ENCODE measurements at places on chromosomes 5 and 9.
A peak's percentile ranks its signal among the peaks of the same experiment; 100 is the strongest.

- no peak for DNase-seq
Observed at GRCh38 chr5:149206524-149207141, 65.0 kb upstream of the AFAP1L1 start.

DNA sequence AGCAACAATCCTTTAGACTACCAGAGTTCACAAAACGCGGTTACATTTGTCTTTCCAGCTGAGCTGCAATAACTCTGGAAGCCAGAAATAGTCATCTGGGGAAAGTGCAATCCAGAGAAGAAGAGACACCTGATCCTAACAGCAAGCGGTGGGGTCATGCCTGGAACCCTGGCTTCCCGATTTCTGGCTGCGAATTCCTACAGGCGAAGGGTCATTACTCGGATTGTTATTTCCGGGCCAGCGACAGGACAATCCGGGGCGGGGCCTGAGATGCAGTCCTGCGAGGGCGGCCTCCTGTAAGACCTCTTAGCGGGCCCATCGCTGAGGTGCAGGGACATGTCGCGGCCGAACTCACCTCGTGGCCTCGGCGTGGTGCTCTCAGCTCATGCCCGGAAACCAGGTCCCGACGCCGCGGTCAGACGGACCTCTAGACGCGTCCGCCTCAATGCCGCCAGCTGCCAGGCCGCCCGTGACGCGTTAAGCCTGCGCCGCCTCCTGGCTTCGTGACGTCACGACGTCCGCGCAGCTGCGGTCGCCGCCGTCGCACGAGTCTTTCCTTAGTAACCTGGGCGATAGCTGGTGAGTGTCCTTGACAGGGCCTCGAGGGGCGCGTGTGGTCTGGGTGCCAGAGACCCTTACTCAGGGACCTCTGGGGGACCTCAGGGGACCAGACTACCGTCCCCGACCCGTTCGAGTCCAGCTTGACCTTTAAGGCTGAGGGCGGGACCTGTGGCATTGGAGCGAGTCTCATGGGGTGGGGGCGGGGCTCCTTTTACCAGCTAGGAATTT, at the start of the genes MRRF and RBM18:
TSS of gene MRRF (plus strand) at position 523 of the 789 bp plus-strand sequence. CDS start 6,010 bp downstream, outside the sequence.
TSS of gene RBM18 (minus strand) at position 481 of the 789 bp plus-strand sequence. CDS start 3,348 bp downstream, outside the sequence.
- peak; percentile 94 for DNase-seq

DNA sequence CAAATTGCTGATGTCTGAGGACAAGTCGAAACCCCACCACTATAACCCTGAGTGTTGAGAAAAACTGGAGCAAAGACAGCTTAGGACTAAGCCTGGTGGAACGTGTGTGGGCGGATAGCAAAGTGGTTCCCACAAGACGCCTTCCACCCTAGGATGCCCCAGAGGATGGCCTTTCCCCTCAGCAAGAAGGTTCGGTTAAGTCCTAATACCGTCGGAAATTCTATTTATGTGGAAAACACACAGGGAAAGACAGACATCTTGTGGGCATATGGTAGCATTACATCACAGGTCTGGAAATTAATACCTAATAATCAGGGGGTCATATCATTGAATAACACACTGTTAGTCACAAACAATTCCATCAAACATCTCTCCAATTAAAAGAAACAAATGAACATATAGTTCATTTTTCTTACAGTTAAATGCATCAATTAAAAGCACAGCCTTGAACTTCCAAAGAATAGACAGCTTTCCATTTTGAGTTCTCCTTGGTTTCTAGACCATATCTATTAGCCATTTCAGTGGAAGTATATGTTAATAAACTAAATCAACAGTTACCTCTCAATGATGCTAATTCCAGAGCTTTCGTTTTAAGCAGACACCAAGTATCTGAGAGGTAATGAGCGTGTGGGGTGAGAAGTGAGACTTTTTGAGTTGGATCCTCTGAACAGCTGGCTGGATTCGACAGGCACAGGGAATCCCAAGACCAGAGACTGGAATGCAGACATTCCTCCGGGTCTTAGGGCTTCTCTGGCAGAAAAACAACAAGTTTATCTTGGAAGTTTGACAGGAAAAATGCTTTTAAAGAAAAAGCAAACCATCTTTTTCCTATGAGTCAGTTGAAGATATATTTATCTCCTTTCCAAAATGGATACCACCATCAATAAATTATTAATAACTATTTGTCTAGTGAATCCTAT, 2.9 kb upstream of the ICE1 start:
- peak; percentile 35 for DNase-seq

DNA sequence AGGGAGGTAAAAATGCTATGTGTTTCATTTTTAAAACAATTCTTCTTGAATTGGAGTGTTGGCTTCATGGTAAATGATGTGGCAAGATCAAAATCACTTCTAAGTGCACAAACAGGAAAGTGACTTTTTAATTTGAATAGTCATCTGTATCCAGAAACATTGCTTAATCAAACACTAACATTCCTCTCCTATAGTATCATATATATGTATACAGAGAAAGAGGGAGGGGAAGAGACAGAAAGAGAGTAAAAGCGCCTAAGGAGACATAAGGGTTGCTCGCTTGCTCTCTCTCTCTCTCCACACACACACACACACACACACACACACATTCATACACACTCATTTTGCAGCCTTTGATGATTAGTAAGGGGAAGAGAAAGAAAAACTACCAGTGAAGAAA, 95.4 kb upstream of the PRDM9 start:
- DNase-seq, result no peak

DNA sequence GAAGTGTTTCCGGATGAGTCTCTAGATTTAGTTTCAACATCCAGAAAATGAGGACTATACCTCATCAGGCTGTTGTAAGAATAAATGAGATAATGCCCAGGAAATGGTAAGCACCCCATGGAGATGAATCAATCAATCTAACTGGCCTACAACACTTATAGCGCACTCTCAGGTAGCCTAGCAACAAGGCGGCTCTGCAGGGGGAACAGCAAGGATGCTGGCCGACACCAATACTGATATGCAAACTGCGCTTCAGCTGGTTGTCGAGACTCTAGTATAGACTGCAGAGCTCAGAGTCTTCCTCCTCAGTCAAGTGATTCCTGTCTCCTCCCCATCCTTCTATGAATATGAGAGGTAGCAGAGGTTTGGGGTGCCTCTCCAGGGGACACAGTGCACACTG, 218.8 kb upstream of the WWC1 start:
- no peak for DNase-seq

GRCh38 chr5:175166026-175166425, 278.0 kb downstream of the DRD1 start:
- DNase-seq, result no peak

- DNase-seq, result no peak
Observed at GRCh38 chr9:131651160-131651559, 88.7 kb downstream of the RAPGEF1 start.

DNA sequence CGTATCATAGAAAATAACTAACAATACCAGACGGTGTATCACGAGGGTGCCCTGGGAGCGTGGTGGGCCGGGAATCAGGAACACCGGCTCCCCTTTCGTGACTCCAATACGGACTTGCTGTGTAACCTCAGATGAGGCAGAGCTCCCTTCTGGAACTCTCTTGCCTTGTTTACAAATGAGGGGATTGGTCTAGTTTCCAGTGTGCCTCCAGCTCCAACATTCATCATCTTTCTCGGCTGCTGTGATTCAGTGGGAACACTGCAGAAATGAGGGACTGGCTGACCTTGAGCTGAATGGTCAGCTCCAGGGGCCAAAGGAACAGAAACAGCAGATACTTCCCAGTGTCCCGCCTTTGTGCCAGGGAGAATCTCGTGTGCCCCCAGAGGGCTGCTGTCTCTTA, 22.6 kb upstream of the TGFBI start:
- DNase-seq, result no peak

GRCh38 chr9:120936764-120937122, 10.1 kb upstream of the TRAF1 start:
- DNase-seq, result no peak

- no peak for DNase-seq
Observed at GRCh38 chr5:71481441-71481840, 26.0 kb downstream of the BDP1 start.

GRCh38 chr5:107778647-107779046, 107.9 kb upstream of the EFNA5 start:
- DNase-seq, result no peak

GRCh38 chr5:8700222-8700621, 831.3 kb downstream of the MTRR start:
- DNase-seq, result no peak

DNA sequence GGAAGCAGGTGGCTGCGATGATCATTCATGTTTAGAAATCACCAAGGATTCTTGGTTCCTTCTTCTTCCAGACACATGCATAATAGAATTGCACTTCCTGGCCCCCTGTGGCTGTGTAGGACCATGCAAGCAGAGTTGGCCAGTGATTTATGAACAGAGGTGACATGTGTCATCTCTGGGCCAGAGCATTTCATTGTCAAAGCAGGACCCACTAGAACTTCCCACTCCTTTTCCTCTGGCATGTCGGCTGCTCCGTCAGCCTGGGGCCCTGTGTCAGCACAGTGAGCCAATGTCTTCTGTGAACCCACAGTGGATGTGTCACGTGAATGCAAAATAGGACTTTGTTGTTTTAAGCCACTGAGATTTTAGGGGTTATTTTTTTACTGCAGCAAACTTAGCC, 59.2 kb downstream of the HSD17B3 start:
- DNase-seq, result no peak

- DNase-seq, result no peak
Observed at GRCh38 chr5:176471098-176471497, 22.9 kb downstream of the FAF2 start.

- DNase-seq, result no peak
Observed at GRCh38 chr9:133953976-133954709, 38.0 kb downstream of the VAV2 start.

DNA sequence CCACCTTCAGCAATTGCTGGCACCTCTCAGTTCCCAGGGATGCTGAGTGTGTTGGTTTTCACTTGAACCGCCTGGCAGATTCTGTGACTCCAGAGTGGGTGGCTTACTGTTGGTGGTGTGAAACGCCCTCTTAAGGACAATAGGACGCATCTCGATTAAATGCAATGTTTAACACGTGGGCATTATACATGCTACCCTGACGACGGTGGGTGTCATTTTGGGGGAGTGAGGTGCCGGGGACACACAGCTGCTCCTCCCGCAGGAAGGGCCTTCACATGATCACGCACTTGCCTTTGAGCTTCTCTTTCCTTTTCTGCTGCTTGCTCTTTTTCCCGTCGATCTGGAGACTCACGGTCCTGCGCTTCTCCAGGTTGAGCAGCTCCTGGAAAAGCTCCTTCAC, 29.7 kb downstream of the DIRAS2 start:
- no peak for DNase-seq

DNA sequence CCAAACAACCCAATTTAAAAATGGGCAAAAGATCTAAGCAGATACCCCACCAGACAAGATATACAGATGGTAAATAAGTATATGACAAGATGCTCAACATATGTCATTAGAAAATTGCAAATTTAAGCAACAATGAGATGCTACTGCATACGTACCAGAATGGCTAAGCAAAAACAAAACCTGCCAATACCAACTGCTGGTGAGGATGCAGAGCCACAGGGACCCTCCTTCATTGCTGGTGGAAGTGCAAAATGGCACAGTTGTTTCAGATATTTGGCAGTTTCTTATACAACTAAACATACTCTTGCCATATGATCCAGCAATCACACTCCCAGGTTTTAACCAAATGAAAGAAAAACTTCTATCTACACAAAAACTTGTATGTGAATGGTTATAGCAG, 178.9 kb downstream of the BARX1 start:
- no peak for DNase-seq

- DNase-seq, result no peak
Observed at GRCh38 chr9:111566234-111566633, 33.2 kb downstream of the PTGR1 start.

DNA sequence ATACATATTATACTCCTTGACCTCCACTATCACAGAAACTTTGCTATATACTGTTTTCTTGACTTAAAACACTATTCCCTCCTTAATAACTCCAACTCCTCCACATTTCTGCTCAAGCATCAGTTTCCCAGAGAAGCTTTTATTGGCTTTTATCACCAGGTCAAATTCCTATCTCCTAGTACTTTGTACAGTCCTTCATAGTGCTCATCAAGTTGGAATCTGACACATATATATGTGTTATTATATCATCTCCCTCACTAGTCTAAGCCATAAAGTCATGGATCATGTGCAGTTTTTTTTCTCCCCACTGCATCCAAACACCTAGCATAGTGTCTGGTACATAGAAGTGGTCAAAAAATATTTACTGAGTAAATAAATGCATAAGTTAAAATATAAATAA, 59.1 kb downstream of the BHMT start:
- no peak for DNase-seq

DNA sequence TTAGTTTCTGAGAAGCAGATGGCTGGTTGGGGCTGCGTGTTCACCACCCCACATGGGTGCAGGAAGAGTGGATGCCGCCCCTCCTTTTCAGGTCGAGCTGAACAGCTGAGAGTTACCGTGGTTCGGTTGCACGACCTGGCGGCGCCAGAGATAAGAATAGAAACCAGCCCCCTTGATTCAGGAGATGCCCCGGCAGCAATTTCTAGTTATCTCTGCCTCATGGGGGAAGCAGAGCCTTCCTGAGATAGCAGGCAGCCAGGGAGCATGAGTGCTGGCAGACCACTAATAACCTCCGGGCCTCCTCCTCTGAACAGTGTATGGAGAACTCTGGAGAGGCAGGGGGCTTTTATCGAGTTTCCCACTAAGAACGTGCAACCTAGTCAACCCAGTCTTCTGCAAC, 177.8 kb downstream of the NSG2 start:
- DNase-seq, result no peak

DNA sequence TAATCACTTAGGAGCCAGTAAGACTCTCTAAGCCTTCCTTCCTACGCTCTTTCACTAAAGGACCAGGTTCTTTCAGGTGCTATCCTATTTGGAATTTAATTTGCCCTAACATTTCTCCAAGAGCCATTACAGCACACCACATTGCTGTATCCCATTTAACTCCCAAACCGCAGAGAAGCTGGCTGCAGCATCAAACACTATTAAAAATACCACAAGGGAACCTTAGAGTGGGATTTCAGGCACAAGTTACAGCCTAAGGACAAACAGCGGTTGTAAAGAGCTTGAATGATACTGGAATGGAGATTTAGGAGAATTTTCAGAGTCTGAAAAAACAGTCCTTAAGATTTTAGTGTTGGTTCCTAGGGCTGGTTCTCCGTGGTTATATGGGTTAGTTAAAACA, 566.4 kb downstream of the RAB3C start:
- no peak for DNase-seq

DNA sequence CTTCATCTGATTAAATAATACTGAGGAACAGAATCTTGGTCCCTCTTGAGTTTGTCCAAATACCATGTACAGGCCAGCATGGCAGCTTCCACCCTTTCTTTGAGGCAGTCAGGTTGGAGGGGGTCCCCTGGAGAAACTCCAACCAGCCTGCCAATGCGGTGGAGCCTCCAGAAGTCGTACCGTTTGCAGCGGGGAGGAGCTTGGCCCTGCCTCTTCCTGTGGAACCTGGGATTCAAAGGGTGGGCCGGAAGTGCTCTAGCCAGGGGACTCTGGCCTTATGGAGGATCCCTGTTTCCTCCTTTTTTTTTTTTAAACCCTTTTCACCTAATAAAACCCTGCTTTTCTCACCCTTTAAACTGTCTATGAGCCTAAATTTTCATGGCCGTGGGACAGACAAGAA, 216.3 kb upstream of the ZNF608 start:
- DNase-seq, result no peak

Measured in Caco-2 (cell line).